ENCODE measurements at places on chromosomes 11 and 22.

GRCh38 chr22:39434721-39435120 is 22.1 kb upstream of the MGAT3 start:
- no peak for DNase-seq

- DNase-seq = no peak
Measured at GRCh38 chr22:22925805-22926369, 38.3 kb downstream of the IGLL5 start.

- DNase-seq = no peak
Measured at GRCh38 chr11:12113294-12113693, 2.9 kb downstream of the MICAL2 start.

GRCh38 chr22:22061085-22062077 is 78.8 kb upstream of the TOP3B start:
- no peak for DNase-seq

GRCh38 chr11:124763156-124763947 is 1.3 kb upstream of the ESAM start:
- peak; percentile 90 for DNase-seq

- DNase-seq = no peak
Measured at GRCh38 chr22:35824256-35824655, 106.6 kb downstream of the APOL5 start.

- DNase-seq = peak; percentile 94
Measured at GRCh38 chr22:26894766-26895485, 237.5 kb downstream of the MIAT start.

GRCh38 chr11:134164490-134165370 is 59.0 kb downstream of the NCAPD3 start:
- DNase-seq = no peak

- peak; percentile 80 for DNase-seq
Measured at GRCh38 chr11:130434521-130435223, 6.3 kb upstream of the ADAMTS8 start.

DNA sequence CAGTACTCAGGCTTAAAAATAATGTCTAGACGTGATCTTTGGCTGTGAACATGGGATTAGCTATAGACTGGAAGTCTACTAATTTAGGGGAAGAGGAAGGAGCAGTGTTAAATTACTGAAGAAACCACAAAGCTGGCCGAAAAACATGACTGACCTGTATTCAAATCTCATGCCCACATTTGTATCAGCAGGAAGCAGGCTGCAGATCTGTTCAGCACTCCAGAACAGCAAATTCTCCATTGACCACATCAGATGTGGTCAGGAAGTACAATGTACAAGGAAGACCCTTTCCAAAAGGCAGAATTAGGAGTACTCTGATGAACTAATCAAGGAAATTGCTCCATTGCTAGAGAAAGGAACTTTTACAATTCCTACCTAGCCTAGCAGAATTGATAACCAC is 31.7 kb downstream of the DCDC1 start:
- DNase-seq = no peak

- DNase-seq = peak; percentile 38
Measured at GRCh38 chr11:2142300-2142759, 3.1 kb upstream of the IGF2 start.

DNA sequence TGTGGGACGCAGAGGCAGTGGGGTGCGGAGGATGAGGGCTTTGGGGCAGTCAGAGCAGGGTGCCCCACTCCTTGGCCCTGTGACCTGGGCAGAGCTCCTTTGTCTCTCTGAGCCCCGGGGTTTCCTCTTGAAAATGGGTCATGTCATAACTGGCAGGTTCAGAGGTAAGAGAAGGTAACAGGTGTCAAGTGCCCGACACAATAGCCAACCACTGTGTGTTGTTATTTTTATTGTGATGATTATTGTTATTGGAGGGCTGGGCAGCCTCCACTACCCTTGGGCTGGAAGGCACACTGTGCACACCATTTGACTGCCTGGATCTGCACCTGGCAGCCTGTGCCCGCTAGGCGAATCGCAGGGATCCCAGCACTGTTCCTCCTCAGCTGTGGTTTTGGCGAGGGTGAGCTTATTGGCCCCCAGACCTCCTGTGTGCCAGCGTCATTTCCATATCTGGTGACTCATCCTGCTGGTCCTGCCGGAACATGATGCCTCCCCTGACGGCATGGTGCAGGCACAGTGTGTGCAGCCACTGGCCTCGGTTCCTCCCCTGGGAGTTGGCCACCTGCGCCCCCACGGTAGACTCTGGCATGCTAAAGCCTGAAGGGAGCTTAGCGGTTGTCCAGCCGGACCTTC is 15.4 kb upstream of the SOX10 start:
- peak; percentile 88 for DNase-seq

- peak; percentile 65 for DNase-seq
Measured at GRCh38 chr22:17890245-17890671, 116.0 kb upstream of the BID start.

DNA sequence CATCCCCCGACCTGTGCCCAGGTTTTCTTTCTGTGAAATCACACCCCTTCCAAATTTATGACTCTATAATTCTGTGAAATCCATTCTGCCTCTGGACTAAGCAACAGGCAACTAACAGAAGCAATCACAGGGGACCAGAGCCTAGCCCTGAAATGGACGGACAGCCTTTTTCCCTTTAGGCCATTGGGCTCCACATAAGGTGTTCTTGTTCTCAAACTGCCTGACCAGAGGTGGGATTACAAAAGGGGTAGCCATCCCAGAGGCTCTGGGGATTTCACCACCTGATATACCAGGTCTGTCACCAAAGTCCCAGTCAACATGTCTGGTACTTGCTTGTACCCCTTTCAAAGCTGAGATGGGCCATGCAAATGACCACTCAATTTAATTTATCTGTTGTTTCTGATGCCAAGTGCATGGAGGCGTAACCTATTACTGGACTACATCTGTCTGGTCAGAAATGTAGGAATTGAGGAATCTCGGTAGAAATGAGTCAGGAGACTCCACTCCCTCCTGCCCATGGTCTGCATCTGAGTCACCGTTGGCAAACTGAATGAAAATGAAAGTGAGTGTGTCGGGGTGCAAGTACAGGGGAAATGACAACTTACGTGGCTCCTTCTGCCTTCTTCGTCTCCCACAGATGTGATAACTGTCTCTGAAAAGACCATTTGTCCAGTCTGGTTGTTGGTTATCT is 10.2 kb downstream of the DKK3 start:
- peak; percentile 97 for DNase-seq

GRCh38 chr11:30488304-30488998 is 97.7 kb downstream of the MPPED2 start:
- peak; percentile 7 for DNase-seq

- DNase-seq = no peak
Measured at GRCh38 chr11:36330411-36330810, 34.3 kb downstream of the PRR5L start.

DNA sequence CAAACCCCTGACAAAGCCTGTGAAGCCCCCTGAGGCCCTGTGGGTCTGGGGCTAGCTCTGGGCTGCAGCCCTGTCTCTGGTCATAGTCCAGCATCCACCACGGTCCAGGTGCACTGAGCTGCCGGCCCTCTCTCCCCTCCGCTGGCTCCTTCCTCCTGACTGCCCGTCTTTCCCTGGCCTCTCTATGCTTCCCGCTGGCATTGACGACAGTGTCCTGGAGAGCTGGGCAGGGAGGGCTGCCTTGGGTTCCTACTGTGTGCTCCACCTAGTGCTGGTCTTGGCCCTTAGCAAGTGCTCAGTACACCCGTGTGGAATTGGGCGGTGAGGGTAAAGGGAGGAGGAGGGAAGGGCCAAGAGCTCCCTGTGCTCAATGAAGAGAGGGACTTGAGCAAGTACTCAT is 868 bp upstream of the MYEOV start:
- DNase-seq = no peak

- DNase-seq = peak; percentile 30
Measured at GRCh38 chr11:62954478-62954877, 30.3 kb downstream of the SLC22A6 start.

GRCh38 chr22:39226353-39226752 is 18.4 kb downstream of the PDGFB start:
- DNase-seq = no peak

DNA sequence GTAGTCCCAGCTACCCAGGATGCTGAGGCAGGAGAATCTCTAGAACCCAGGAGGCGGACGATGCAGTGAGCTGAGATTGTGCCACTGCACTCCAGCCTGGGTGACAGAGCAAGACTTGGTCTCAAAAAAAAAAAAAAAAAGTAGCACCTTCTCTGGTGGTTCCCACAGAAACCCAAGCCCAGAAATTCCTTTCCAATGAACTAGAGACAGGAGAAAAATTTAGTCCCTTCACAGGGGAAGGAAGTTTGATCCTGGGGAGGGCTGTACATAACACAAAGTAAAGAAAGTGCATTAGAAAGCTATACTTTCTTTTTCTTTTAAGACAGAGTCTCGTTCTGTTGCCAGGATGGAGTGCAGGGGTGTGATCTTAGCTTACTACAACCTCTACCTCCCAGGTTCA is 25.5 kb upstream of the APOA1 start:
- DNase-seq = peak; percentile 39

GRCh38 chr11:78654866-78655265 is 80.2 kb upstream of the NARS2 start:
- DNase-seq = no peak

GRCh38 chr11:20259506-20259905 is 99.2 kb upstream of the DBX1 start:
- DNase-seq = peak; percentile 14

DNA sequence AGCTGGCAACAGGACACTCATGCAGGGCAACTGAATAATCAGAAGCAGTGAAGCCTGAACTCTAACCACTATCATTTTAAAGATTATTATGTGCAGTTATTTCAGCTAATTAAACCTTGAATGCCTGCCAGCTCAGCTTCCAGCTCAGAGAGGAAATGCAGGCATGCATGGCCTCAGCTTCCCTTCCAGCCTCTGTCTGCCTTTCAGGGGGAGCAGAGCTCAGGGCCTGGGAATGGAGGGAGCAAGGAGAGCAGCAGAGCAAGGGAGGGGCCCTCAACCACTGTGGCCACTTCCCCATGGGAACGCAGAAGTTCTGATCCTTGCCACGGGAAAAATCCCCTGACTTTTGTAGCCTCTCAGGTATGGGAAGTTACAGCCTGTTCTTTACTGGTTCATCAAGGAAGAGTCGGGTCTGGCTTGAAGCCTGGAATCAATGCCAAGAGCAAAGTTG is 32.5 kb upstream of the APLNR start:
- DNase-seq = peak; percentile 40

- DNase-seq = no peak
Measured at GRCh38 chr22:26656891-26657851, at the start of gene MIAT. TSS of gene MIAT (plus strand) at chr22:26657588.

DNA sequence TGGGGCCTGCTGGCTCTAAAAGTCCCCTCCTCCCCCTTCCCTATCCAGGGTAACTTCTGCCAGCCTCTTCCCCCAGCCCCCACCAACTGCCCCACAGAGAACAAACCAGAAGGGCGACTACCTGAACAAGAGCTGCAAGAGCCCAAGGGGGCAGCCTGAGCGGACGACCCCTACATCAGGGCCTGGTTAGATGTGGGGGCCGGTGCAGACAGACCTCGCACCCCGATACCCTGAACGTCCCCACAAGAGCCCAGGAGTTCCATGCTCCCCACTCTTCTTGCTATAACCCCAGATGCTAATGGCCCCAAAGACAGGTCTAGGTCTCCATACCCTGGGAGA is 20.7 kb downstream of the SUN2 start:
- no peak for DNase-seq

DNA sequence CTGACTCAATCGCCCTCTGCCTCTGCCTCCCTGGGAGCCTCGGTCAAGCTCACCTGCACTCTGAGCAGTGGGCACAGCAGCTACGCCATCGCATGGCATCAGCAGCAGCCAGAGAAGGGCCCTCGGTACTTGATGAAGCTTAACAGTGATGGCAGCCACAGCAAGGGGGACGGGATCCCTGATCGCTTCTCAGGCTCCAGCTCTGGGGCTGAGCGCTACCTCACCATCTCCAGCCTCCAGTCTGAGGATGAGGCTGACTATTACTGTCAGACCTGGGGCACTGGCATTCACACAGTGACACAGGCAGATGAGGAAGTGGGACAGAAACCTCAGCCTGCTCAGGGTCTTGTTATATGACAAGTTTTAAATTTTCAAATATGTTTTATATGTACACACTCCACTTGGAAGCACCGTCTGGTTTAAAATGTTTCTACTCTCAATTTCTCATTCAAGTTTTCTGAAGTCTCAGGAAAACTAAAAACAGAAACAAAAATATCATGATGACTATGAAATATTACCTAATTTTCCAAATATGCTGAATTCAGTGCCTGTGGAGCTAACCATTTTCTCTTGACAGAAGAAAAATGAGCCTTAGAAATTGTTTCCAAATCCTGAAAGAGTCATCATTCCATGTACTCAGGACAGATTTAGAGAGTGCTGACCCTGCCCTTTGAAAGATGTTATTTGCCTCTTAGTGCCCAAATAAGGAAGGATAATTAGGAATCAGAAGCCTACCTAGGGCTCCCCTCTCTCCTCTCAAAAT is 48.8 kb upstream of the TOP3B start:
- DNase-seq = no peak

DNA sequence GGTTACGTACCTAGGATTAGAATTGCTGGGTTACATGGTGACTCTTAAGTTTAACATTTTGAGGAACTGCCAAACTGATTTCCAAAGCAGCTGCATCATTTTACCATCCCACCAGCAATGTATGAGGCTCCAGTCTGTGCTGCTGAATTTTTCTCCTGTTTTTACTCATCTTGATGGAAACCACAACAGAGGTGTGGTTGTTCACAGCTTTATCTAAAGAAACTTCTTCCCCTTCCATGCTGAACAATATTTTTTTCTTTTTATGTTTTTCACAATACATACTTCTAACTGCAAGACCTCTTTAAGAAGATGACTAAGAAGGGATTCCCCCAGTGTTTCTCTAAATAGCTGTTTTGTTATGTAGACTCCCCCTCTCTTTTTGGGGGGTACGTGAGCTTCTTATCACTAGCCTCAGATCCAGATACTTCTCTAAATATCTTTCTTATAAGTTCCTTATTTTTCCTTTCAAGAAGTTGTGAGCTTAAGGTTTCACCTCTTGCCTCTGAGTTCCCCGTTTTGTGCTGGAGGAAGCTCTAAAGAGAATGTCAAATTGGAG is 24.0 kb downstream of the TCP11L1 start:
- DNase-seq = no peak

- DNase-seq = no peak
Measured at GRCh38 chr11:9386086-9386485, 1.6 kb downstream of the IPO7 start.

- DNase-seq = no peak
Measured at GRCh38 chr22:46409631-46410210, 74.2 kb downstream of the TRMU start.
